Stimulated activated CD8-positive, alpha-beta memory T cell treated with anti-CD3 and anti-CD28 coated beads, Interleukin-4, amount 100 ng/mL, for 24 hours (primary cell): ENCODE measurements at places on chromosomes 16 and 17.

- no peak for DNase-seq
Measured at GRCh38 chr16:81694494-81695280, 84.4 kb upstream of the PLCG2 start.

DNA sequence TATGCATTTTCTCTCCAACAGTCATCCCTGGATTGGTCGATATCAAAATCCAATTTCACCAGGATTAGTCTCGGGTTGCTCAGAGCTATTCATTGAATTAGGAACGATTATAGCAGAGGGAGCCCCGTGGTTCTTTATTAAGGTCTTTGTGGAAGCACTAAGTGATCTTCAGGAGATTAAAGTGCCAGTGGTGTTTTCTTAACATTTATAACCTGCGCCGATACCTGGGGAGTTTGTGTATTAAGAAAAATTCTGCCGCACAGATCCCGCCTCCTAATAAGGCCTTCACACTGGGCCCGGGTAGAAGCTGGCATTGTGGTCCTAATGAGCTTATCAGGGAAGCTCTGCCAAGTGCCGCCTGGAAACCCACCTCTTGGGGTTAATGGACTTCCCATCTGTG lies 238.7 kb downstream of the RBFOX1 start:
- DNase-seq: no peak

- no peak for DNase-seq
Measured at GRCh38 chr16:85552980-85553435, 60.1 kb upstream of the GSE1 start.

DNA sequence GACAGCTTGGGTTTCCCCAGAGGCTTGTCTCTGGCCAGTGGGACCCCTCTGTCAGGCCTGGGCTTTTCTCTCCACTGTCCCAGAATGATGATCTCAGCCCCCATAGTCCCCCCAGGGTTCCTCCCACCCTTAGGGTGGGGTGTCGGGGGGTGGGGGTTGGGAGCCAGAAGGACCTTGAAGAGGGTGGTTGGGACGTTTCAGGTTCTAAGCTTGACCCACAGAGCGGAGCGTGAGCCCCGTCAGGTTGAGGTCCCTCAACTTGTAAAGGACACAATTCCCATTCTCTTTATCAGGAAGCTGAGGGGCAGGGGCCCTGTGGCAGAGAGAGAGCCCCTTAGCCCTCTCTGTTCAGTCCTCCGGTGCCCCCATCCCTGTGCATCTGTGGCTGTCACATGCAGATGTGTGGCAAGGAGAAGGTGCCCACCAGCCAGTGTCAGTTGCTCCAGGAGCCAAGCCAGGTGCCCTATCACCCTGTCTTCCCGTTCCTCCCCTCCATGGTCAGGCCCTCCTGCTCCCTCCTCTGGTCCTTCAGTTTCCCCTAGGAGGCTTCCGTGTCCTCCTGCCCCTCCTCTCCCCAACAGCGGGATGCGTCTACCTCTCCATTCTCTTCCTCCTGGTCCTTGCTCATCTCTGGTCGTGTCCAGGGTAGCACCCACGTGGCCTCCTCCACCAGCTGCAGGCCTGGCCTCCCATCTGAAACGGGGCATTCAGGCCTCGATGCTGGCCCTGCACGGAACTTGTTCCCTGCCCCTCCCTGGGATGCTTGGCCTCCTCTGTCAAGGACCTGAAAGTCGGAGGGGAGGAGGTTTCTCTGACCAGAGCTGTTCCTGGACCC lies 1.5 kb upstream of the NTN3 start:
- DNase-seq: no peak

DNA sequence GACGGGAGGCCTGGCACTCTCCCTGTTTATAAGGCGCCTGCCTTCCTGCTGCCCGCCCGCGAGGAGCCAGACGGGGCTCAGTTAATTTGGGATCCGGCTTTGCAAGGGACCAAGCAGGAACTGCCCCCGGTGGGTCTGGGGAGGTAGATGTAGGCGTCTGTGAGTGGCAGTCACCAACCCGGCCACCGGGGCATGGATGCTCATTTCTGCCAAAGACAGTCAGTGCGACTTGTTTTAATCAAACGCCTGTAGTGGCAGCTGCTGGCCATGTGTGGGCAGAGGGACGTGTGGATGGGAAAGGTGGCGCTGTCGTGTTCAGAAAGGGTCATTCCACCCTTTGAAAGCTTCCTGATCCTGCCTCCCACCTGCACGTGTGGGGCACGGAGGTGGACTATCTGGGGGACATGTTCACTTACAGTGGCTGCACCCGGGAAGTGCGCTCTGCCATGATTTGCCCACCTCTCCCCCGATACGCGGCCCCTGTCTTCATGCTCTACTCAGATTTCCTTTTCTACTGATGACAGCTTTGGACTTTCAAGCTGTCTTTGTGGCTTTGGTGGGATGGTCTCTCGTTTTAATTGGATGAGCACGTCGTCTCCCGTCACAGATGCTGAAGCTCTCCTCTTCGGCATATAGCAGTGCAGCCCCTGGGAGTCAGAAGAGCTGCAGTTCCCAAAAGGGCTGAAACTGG lies 60.3 kb upstream of the CIBAR2 start:
- DNase-seq: no peak

- no peak for DNase-seq
Measured at GRCh38 chr17:80432350-80432955, 17.5 kb downstream of the ENDOV start.

- no peak for DNase-seq
Measured at GRCh38 chr17:60508384-60508980, 17.6 kb downstream of the APPBP2 start.

DNA sequence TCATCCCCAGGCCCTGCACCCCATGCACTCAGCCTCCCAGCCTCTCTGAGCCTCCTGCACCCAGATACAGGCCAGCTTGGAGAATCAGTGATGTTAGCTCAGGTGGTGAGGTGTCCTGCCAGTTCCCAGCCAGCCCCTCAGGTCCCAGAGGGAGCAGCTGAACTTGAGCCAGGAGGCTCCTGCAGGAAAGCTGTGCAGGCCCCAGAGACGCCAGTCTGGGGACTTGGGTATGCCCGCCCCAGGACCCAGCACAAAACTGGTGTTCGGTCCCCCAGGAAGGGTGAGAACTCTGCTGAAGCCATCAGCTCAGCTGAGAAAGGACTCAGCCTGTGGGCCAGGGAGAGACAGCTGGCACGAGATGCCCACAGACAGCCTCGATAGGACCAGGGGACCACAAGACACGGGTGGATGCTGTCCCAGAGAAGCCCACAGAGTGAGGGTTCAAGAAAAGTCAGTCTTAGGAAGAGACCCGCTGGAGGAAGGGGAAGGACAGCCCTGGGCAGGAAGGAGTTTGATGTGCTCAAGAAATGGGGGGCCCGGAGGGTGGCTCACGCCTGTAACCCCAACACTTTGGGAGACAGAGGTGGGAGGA lies 11.0 kb downstream of the ENDOV start:
- DNase-seq: no peak

DNA sequence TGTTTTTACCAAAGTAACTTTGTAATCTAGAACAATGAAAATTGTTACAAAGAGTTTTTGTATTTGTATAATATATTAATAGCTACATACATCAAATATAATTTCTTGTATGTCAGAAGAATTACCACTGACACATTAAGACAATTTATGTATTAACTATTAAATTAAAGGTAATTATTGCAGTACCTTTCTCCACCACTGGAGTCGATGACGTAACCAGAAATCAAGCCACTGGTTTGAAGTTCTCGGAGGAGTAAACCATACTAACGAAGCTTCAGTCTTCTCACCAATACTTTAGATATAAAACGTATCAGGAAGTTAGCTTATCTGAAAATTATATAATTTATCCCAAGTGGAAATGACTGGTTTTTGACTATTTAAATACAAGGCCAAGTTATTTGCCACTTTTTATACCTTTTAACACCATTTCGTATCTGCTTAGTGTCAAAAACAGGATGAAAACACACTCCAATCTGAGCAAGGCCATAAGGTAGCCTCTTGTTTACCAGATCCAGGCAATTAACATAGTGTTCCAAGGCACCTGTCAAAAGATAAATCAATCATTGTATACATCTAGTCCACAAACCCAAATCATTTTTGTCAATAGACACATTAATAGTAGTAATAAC lies 4.3 kb downstream of the POLG2 start:
- no peak for DNase-seq

GRCh38 chr16:11306997-11307638 lies 26.0 kb upstream of the PRM1 start:
- no peak for DNase-seq

DNA sequence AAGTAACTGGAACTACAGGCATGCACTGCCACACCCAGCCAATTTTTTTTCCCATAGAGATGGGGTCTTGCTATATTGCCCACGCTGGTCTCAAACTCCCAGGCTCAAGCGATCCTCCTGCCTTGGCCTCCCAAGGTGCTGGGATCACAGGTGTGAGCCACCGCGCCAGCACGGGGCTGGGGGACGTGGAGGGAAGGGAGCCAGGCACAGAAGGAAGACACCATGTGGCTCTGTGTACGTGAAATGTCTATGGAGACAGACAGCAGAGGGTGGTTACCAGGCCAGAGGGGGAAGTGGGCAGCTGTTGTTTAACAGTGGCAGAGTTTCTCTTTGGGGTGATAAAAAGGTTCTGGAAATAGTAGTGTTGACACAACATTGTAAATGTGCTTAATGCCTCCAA lies 4.6 kb upstream of the PIEZO1 start:
- no peak for DNase-seq

DNA sequence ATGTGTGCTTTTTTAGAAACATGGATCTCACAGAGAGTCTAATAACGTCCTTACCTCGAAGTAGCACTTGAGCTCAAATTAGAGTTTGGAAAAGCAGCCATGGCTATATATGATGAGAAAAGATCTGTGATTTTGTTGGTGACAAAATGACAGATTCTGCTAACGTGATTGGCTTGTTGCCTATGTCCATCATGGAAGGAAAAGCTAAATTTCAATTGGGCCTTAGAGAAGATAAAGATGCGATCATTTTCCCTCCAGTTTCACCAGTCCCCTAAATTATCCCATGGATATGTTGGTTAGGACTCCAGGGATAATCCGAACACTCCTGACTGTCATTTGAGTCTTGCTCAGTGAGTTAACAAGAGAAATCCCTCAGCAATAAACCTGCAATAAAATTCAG lies 175.8 kb downstream of the C16orf95 start:
- no peak for DNase-seq

DNA sequence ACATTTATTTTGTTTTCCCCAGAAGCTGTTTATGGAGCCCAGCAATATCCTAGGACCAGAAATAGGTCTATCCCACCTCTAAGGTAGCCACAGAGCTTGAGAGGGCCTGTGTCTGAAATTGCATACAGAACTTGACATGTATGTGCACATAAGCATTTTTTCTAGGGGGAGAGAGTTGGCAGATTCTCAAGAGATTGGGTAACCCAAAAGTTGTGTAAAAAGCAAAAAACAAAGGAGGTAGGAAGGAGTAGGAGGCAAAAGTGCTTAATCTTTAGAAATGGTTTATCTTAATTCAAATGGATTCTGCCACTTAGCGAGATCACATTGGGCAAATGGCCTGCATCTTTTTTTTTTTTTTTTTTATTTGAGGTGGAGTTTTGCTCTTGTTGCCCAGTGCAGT lies 3.5 kb downstream of the PLK1 start:
- DNase-seq: no peak

DNA sequence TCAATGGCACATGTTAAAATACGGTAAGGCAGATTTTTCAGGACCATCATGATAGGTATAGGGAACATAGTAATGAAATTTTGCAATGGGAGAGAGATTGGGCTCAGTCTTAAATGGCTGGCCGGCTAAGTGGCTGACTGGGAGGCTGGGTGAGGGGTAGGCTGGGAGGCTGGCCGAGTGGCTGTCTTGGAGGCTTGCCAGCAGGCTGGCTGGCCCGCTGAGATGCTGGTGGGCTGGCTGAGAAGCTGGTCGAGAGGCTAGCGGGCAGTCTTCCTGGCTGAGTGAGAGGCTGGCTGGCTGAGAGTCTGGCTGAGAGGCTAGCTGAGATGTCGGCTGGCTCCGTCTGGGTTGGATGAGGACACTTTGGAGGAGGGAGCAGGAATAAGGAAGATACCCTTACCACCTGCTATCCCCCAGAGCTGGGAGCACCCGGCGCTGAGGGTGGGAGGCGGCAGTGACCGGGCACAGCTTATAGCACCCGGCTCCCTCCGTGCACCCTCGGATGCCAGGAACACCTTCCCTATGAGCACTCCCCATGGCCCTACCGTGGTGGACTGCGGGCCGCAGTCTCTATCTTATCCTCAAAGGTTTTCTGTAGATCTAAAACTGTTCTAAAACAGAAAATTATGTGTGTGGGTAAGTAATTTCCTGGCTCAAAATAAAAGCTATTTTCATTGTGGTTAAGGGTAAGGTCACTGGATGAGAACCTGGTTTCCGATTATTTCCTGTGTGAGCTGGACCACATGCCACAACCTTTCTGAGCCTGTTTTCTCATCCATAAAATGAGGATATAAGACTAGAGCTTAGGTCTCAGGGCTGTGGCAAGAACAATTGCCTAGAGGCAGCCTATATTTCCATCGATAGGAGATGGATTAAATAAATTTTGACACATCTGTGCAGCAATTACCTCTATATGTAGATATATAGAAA lies 34.5 kb upstream of the TMC5 start:
- no peak for DNase-seq

DNA sequence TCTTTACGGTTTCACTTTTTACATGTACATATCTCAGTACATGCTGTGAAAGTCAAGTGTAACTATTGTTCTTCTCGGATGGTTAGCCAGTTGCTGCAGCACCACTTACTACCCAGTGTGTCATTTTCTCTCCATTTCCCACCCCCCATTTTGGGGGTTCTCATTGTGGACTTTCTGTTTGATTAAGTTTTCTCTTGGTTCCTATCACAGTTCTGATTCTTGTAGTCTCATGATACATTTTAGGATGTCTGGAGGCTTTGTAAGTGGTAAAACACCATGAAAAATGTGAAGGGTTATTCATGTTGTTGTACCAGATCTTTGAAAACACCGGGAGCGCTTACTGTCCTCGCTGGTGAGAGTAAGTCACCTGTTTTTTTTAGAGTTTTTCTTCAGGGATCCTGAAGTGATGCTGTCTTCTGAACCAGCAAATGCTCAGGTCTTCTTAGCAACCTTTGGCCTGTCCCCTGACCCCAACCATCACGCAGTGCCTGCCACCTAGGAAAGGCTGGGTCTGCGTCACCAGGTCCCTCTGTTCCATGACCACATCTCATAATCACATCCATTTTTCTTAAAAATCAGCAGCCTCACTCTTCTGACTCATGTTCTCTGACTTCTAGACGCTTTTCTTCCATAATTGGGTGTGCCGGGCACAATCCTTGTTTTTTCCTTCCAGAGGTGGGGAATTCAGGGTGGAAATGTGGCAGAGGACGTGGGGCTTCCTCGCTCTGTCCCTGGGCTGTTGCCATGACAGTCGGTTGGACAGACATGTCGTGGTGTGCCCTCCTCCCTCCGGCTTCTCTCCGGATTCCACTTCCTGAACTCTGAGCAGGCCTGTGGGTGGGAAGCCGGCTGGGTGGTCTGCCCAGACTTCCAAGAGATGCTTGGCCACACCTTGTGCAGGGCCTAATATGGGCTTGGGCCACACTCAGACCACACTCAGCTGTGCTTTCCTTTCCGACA lies 102.6 kb downstream of the NTN1 start:
- no peak for DNase-seq

DNA sequence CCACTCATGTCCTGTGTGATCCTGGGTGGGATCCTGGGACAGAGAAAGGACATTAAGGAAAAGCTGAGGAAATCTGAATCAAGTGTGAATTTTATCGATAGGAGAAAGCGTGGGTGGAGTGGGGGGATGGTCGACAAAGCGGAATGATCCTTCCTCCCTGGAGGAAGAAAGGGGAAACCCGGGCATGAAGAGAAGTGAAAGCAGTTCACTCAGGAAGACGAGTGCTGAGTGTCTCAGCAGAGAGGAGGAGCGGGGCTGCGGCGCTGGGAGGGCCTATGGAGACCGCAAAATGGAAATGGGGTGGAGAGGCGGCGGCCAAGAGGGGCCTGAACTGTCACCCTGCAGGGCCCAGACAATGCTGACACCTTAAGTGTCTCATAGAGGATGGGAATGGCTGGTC lies 8.7 kb downstream of the ZDHHC7 start:
- DNase-seq: no peak

GRCh38 chr17:72387487-72387886 lies 266.7 kb downstream of the SOX9 start:
- no peak for DNase-seq
